Colonic mucosa (tissue), 4 donors: ENCODE measurements at places on chromosomes 13 and 19. TPM values are rescaled to one million over a fixed set of nuclear protein-coding genes. Genes with fewer than 3 reads are reported as not detected.

GRCh38 chr13:36673352-36673751 is 468 bp upstream of the SERTM1 start:
- no peaks in the 10 kb centered on the region for H3K36me3 ChIP-seq
- H3K27me3 ChIP-seq: peaks cover 17% of the 10 kb centered on the region
- no peak for DNase-seq
- no peaks in the 10 kb centered on the region for H3K4me1 ChIP-seq

- no peaks in the 10 kb centered on the region for H3K4me1 ChIP-seq
- peak; percentile 17 for DNase-seq
- H3K4me3 ChIP-seq: peak overlapping the region; percentile 36
- peaks cover 19% of the 10 kb centered on the region for H3K27me3 ChIP-seq
These were observed 324 bp upstream of the FBXO17 start for GRCh38 chr19:38975861-38976271.

DNA sequence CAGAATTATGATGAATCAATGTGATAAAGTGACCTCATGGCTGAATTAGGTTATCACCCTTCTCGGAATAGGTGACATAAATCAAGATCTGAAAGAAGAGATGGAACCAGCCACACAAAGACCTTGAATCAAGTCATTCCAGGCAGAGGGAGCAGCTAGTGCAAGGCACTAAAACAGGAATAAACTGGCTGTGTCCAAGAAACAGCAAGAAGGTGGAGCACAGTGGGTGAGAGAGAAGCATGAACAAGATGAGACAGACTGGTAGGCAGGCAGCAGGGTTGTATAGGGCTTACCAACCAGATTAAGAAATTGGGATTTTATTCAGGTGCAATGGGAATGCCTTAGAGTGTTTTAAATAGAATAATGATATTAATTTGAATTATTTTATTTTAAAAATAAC is 470.3 kb downstream of the PCDH20 start:
- no peak overlapping the region for H3K27ac ChIP-seq
- no peaks in the 10 kb centered on the region for H3K27me3 ChIP-seq
- no peak for DNase-seq
- H3K4me3 ChIP-seq: no peak overlapping the region
- H3K36me3 ChIP-seq: no peaks in the 10 kb centered on the region

The ZNF160 gene
- total RNA-seq: 20.9 TPM

DNA sequence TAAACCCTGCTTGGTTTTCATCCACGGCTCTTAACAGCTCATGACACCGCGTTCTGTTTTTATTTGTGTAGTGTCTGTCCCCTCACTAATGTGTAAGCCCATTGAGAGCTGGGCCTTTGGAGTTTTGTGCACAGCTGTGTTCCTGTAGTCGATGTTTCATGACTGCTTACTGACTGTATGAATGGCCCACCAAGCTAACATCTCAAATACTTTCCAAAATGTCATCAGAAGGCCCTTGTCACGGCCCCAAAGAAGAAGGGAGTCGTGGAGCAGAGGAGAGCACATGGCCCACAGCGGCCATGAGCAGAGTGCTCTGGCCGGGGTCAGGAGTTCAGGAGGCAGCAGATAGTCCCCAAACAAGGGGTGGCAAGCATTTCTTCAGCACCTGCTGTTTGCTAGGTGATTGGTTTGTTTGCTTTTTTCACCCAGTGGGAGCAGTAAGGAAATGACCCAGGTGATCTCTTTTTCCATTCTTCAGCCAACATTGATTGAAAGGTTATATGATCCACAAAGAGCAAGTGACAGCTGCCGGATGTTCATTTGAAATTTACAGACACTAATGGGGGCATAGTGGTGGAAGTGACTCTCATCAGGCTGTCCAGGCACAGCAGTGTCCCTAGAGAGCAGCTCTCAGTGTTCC is 315.2 kb downstream of the ATP8A2 start:
- DNase-seq: peak; percentile 28
- no peaks in the 10 kb centered on the region for H3K27me3 ChIP-seq
- H3K4me1 ChIP-seq: no peaks in the 10 kb centered on the region

- DNase-seq: no peak
- H3K4me1 ChIP-seq: no peaks in the 10 kb centered on the region
- no peaks in the 10 kb centered on the region for H3K36me3 ChIP-seq
- no peak overlapping the region for H3K27ac ChIP-seq
- no peaks in the 10 kb centered on the region for H3K27me3 ChIP-seq
- H3K4me3 ChIP-seq: no peak overlapping the region
These were observed 4.7 kb upstream of the MVB12A start for GRCh38 chr19:17415121-17415520.

DNA sequence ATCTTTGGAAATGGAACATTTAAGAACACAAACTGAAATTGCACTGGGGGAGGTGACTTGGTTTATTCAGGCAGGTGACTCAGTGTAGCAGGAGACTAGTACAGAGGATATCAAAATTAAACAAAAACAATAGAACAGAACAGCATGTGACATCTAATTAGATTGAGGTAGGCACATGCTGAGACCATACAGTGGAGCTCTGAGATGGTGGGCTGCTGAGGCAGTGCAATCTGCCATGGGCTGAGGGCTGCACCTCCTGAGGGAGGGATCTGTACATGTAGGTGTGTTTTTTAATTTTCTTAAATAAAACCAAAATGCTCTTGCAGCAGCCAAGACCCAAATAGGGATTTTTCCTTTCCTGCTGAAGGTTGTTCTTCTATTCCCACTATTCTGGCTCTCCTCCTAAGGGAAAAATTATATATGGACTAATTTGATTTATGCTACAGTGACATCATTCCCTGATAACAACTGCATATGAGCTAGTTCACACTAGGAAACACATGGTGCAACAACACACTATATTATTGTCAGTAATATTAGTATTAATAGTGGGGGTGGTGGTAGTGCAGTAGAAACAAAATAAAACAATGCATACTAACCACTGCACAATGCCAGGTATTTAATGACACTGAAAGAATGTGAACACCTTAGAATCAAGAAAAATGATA is 48.0 kb downstream of the LNX2 start:
- H3K36me3 ChIP-seq: no peaks in the 10 kb centered on the region
- no peaks in the 10 kb centered on the region for H3K27me3 ChIP-seq
- H3K27ac ChIP-seq: no peak overlapping the region
- H3K4me1 ChIP-seq: no peaks in the 10 kb centered on the region
- H3K4me3 ChIP-seq: no peak overlapping the region

The SPC24 gene
- 47.6 TPM for total RNA-seq

DNA sequence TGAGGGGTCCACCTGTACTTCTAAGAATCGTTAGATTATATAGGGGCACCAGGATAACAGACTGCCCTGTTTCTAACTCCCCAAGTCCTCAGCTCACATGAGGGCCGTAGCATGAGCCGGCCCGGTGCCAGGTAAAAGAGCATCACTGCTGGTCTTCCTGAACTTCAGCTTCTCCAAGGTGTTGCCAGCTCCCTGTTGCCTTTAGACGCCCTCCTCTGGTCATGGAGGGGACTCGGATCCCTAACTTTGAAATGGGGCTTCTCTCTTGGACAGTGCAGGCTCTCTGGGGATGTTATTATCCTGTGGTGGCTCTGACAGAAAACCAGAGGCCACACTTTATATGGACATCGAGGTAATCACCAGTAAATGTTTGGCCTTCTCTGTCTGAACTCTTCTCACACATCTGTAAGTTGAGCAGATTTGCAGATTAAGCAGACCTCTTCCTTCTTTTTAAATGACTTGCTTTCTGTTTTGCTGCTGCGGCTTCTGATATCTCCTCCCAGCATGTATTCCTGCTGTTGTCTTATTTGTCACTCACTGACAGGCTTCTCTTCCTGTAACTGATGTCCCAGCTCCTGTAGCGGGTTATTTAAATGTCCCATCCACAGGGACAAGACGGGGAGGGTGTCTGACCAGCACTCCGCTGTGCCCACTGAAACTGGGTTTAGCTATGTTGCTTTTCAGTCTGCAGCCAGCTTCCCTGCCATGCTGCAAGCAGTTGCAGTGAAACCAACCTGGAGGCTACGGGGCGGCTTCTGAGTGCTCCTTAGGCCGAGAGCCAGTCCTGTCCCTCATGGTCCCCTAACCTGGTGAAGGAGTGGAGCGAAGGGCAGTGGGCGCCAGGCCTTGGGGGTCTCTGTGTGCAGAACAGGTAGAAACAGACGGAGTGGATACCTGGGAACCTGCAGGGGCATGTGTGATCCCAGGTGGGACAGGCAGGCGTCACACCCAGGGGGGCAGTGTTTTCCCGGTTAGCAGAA is 39.2 kb downstream of the TSSK6 start:
- H3K27me3 ChIP-seq: no peaks in the 10 kb centered on the region
- H3K4me3 ChIP-seq: no peak overlapping the region
- H3K36me3 ChIP-seq: no peaks in the 10 kb centered on the region

DNA sequence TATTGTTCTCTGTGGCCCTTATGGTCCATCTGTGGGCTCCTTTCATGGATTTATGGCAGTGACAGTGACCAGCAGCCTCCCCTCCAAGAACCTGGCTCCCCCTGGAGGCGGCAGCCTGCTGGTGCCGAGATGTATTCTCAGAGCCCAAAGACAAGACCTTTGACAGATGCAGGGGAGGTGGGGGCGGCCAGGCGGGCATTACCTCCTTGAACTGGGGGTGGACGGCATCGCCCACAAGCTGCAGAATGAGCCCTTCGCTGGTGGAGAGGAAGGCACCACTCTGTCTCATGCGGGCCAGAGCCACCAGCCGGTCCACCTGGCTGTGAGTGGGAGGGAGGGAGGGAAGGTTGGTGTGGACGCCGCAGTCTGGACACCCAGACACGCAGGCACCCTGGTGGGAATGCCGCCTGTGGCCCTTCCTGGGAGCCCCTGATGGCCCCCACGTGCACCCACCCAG is 6.6 kb downstream of the ISOC2 start:
- no peak overlapping the region for H3K4me3 ChIP-seq
- H3K4me1 ChIP-seq: no peaks in the 10 kb centered on the region
- H3K27ac ChIP-seq: no peak overlapping the region

- H3K27me3 ChIP-seq: no peaks in the 10 kb centered on the region
- H3K4me1 ChIP-seq: no peaks in the 10 kb centered on the region
- H3K27ac ChIP-seq: peak overlapping the region; percentile 31
- H3K36me3 ChIP-seq: no peaks in the 10 kb centered on the region
- DNase-seq: no peak
These were observed 2.4 kb upstream of the SIGLEC9 start for GRCh38 chr19:51122112-51122981.

DNA sequence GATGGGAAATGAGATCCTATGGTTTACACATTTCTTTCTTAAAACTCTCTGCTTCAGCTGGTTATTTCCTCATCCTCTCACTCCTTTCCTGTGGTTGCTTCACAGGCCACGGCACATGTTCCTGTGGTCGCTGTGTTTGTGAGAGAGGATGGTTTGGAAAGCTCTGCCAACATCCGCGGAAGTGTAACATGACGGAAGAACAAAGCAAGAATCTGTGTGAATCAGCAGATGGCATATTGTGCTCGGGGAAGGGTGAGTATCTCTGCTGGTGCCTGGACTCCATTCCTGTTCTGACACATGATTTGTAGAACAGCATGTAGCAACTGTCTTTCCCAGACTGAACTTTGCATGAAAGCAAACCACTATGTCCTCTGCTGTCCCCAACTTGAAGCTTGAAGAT is 254.2 kb downstream of the ITGBL1 start:
- no peak for DNase-seq
- no peaks in the 10 kb centered on the region for H3K4me1 ChIP-seq
- no peak overlapping the region for H3K27ac ChIP-seq
- no peak overlapping the region for H3K4me3 ChIP-seq
- no peaks in the 10 kb centered on the region for H3K36me3 ChIP-seq

DNA sequence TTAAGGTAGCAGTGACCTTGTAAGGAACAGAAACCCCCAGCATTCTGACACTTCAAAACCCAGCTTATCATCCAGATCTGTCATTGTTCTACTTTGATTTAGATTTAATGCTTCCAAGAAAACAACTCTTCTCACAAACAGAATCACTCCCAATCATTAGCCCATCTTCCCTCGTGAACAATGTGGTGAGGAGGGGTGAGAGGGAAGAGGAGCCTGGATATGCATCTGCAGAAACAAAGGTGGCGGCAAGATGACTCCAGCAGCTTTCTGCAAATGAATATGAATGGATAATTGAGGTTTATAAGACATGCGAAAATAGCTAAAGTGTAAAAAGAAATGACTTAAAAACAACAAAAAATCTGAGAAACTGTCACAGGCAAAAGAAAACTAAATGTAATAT is 859.9 kb upstream of the SLC10A2 start:
- no peak for DNase-seq
- H3K36me3 ChIP-seq: no peaks in the 10 kb centered on the region
- no peak overlapping the region for H3K27ac ChIP-seq
- no peak overlapping the region for H3K4me3 ChIP-seq

GRCh38 chr13:109747524-109747923 is 38.9 kb downstream of the IRS2 start:
- DNase-seq: no peak
- no peak overlapping the region for H3K4me3 ChIP-seq
- H3K27me3 ChIP-seq: no peaks in the 10 kb centered on the region
- no peaks in the 10 kb centered on the region for H3K36me3 ChIP-seq
- peaks cover 4% of the 10 kb centered on the region for H3K4me1 ChIP-seq

- no peaks in the 10 kb centered on the region for H3K4me1 ChIP-seq
- no peak overlapping the region for H3K4me3 ChIP-seq
- H3K27ac ChIP-seq: no peak overlapping the region
These were observed 29.7 kb downstream of the BTBD2 start for GRCh38 chr19:1985588-1986356.

DNA sequence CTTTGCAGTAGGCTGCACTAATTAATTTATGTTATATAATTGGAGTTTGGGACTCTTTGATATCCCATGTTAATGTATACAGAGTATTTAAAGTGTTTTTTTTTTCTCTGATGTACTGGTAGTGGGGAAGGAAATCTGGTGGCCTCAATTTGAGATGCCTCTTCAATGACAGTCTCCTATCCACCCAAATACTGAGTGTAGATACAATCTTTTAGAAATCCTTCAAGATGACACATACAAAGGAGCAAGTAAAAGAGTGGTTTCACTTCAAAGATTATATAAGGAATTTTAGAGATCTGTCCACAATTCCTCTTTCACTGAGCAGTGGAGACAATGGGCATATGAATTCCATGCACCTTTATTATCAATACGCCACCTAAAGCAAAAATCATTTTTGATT is 15.1 kb downstream of the NALCN start:
- H3K36me3 ChIP-seq: no peaks in the 10 kb centered on the region
- H3K27ac ChIP-seq: no peak overlapping the region
- no peak for DNase-seq
- no peak overlapping the region for H3K4me3 ChIP-seq

DNA sequence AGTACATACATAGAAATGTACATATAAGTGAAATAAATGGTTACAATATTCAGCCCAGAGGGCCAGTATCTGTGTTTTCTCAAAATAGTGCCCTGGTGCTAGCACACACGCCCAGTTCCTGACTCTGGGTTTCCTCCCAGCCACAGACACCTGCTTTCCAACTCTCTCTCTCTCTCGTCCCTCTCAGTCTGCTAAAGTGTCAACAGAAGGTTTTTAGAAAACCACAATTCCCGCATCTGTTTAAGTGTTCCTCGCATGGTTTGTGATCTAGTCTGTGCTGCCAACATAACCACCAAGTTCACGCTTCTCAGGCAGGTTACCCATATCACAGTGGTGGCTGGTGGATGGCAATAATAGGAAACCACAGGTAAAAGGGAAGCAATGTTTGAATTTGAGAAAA is 17.8 kb upstream of the UPF3A start:
- H3K4me1 ChIP-seq: no peaks in the 10 kb centered on the region
- no peak overlapping the region for H3K4me3 ChIP-seq
- DNase-seq: no peak
- peaks cover 9% of the 10 kb centered on the region for H3K36me3 ChIP-seq

- no peak overlapping the region for H3K27ac ChIP-seq
- H3K27me3 ChIP-seq: no peaks in the 10 kb centered on the region
- H3K4me3 ChIP-seq: no peak overlapping the region
These were observed 281.8 kb downstream of the DLEU7 start for GRCh38 chr13:50561739-50562138.

The ZNF132 gene
- 5.8 TPM for total RNA-seq

The COL4A1 gene
- total RNA-seq: 27.0 TPM
